ENCODE measurements at places on chromosomes 16 and 17.

DNA sequence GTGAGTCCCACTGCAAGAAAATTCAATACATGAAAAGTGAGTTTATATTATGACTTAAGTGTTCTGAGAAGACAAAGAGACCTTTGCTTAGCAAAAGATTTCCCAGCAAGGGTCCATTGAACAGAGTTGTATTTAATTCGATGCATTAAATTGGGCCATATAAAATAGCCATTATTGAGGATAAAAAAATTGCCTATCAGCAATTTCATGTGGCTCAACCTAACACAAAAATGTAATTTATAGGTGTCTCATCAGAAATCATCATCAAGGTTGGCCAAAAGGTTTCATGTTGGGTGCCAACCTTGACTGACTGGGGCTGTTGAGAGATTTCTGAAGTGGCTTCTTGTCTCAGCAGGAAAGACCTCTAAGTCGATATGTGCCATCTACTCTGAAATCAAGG is 84.8 kb upstream of the TOX3 start:
- no peak for DNase-seq

- peak; percentile 29 for DNase-seq
Observed at GRCh38 chr16:13453938-13454553, 465.9 kb upstream of the ERCC4 start.

DNA sequence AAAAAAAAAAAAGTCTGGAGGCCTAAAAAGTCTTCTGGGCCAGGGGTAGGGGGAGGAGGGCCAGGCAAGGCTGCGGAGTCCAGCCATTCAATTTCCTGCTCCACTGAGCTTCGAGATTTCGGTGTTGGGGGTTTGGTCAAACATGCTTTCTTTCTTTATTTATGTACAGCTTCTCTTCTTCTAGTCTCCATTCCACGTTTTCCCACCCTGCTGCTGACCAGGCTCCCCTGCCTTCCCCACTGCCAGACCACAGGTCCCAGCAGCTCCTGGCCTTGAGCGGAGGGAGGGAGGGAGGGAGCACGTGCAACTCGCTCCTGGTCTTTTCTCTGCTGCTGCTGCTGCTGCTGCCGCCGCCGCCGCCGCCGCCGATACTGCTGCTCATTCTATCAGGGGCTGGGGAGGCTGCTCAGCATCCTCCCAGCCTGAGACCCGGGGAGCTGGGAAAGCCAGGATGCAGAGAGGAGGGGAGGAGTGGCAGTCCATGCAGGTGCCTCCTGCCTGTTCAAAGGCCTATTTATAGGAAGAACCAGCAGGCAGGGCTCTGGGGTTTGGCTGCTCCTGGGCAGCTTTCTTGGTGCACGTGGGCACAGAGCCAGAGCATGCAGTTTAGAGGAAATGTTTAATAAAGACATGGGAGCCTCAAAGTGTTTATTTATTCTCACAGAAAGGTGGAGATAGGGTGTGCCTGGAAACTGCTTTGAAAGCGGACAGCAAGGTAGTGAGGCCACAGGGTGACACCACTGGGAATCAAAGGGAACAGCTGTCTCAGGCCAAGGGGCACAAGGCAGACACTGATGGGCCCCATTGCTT is 23.4 kb upstream of the ZFHX3 start:
- DNase-seq, result no peak

DNA sequence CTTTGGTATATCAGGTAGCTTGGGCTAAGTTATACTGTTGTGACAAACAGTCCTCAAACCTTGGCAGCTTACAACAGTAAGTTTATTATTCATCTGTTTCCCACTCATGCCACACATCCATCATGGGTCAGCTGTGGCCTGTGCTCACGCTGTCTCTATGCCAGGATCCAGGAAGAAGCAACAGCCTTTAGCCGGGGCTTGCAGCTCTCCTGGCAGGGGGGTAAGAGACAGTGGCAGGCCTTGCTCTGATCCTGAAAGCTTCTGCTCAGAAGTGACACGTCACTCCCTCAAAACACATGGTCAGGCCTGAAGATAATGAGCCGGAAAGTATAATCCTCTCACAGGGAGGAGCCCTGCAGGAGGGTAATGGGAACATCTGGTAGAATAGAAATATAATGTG is 377.6 kb downstream of the CPPED1 start:
- no peak for DNase-seq

- DNase-seq, result no peak
Observed at GRCh38 chr17:42098730-42099399, 592 bp upstream of the ZNF385C start.

DNA sequence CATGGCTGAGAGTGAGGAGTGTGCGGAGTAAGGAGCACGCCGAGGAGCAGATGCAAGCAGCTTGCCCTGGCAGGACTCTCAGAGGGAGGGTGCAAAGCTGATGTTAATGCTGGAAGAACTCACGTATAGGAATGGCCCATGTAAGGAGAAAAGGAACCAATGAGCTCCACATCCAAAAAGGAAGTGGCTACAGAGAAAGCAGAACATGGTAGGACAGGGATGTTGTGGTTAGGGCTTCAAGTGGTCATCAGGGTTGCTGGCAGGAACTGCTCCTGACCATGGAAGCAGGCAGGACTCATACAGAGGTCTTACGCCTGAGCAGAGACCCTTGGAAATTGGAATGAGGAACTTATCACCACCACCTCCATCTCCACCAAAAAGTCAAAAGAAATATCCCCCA is 5.2 kb downstream of the MYO1D start:
- no peak for DNase-seq

GRCh38 chr17:5077781-5078105 is 524 bp upstream of the ZFP3 start:
- no peak for DNase-seq

DNA sequence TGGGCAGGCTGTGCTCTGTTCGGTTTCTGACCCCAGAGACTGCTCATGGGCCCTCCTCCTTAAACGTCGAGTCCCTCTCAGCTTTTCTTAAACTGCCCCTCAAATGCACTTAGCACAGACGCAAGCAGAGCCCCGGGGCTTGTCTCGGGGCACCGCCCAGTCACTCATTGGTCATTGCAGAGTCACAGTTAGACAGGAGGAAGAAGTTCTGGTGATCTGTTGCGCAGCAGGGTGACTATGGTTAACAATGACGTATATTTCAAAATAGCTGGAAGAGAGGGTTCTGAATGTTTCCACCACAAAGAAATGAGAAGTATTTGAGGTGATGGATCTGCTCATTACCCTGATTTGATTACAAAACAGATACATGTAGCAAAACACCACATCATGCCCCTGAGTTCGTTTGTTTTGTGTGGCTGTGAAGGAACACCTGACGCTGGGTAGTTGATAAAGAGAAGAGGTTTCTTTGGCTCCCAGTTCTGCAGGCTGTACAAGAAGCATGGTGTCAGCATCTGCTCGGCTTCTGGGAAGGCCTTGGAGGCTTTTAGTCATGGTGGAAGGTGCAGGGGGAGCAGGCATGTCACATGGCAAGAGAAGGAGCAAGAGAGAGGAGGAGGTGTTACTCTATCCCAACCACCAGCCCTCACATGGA is 387.4 kb downstream of the CPPED1 start:
- no peak for DNase-seq

GRCh38 chr17:57092171-57092570 is 7.1 kb downstream of the AKAP1 start:
- no peak for DNase-seq
